ENCODE measurements at places on chromosomes 6 and 20.

DNA sequence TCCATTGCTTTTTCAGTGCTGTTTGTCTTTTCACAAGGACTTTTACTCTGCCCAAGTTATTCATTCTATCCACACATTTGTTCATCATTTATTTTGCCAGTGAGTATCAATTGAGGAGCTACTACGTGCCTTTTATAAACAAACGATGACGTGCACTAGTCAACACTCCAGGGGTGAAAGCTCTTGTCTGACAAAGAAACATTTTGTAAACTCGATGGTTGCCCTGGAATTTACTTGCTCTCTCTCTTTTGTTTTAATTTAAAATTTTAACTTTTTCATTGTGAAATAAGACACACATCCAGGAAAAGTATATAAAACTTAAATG lies 8.3 kb upstream of the MRPS18A start:
- no peak for DNase-seq

DNA sequence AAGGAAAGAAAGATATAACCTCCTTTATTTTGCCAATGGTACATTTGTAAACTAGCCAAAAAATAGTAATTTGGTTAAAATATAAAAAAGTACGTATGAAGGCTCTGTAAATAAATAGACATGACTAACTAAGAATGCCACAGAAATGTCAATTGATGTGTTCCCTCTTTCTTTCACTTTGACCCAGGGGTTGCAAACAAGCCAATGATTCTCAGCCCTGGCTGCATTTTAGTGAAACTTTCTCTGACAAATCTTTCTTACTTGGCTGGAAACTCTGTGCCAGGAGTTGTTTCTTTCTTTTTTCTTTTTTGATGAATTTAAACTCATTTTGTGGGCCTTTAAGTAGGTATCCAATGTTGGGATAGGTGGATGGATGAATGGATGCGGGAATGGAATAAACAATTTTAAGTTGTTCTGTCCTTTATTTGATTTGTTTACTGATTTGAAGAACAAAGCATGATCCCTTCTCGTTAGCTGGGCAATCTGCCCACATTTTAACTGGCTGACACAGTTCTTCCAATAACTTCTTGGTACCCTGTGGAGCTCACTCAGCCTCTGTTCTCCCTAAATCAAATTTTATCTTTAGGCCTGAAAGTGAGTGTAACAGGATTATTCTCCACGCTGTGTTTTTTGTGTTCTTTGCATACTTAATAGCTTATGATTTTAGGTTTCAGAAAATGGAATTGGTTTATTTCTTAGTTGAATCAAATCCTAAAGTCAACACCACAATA lies 58.6 kb upstream of the GCLC start:
- DNase-seq = no peak

- no peak for DNase-seq
Observed at GRCh38 chr20:38727607-38728190, 3.4 kb downstream of the SLC32A1 start.

DNA sequence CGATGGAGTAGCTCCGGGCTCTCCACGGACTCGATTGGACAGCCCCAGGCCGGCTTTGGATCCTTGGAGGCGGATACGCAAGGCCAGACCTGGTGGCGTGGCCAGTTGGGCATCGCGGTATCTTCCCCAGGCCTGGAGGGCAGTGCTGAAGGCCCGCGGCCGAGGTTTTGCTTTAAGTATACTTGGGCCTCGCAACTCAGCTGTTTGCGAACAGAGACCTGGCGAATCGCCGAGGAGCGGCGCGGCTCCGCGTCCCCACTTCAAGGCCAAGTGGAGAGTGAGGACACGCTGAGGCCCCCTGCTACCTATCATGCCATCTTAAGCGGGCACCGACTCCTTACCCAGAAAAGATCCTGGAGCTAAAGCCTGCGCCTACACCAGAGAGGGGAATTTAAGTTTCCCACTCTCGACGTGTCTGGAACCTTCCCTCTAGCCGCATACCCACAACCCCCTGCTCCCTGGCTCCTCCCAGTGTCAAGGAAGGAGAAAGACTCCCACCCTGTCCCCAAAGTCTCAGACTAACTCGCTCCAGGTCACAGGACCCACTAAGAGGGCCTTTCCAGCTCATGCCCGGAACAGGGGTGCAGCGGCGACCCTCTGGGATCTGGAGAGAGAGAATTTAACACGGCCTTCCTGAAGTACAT lies 4.1 kb downstream of the LINC00237 start:
- no peak for DNase-seq

GRCh38 chr6:144315981-144316861 lies 31.1 kb downstream of the UTRN start:
- DNase-seq = no peak

- no peak for DNase-seq
Observed at GRCh38 chr20:58553166-58553696, 38.0 kb upstream of the APCDD1L start.
